ENCODE measurements at places on chromosomes 1 and 21.

DNA sequence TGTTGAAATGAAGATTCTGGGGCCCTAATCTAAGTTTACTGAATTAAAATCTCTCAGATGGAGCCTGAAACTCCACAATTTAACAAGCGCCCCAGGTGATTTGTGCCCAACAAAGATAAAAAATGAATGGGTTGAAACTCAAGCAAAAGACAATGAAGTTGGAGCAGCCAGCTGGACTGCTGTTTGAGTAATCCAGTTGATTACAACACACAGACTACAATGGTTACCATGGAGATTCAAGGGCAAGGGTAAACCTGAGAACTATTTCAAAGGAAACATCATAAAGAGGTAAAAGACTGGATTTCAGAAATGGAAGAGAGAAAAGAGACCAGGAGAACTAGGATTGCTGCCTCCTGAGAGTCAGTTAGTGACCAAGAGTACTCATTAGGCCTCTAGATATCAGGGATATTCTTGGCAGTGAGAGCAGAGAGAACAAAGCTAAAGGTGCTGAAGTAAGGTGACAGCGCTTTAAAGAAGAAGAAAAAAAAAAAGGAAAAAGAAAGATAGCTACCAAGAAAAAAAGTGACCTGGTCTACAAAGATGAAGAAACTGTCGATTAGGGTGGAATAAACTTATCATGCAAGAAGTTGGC, 44.5 kb downstream of the LRRC53 start:
- no peak for DNase-seq

GRCh38 chr1:185539277-185539943, 194.8 kb upstream of the HMCN1 start:
- DNase-seq, result no peak

- DNase-seq, result no peak
These were observed 13.2 kb downstream of the PLPP3 start for GRCh38 chr1:56566061-56566744.

DNA sequence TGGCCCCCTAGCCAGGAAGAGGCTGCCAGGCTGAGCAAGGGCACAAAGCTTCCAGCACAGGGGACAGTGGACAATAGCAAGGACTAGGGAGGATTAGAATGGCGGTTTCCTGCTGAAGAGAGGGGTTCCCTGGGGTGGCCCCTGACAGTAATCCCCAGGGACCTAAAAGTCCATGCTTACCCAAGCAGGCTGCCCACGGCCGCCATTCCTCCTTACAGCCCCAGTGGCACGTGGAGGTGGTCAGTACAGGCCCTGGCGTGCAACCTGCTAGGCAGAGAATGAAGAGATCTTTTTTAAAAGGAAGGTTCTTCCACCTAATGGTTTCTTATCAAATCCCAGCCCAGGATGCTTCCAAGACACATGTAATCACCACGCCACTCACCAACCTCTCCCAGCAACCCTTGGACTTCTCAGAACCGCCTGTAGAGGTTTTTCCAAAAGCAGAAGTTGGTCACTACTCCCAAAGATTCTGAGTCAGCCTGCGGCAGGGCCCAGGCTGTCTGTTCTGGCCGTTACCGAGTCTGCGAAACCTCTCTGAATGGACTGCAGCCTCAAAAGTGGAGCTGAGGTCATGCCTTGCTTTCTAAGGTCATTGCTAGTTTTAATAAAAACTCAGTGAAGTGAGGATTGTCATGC, 926 bp downstream of the MRPL55 start:
- no peak for DNase-seq

DNA sequence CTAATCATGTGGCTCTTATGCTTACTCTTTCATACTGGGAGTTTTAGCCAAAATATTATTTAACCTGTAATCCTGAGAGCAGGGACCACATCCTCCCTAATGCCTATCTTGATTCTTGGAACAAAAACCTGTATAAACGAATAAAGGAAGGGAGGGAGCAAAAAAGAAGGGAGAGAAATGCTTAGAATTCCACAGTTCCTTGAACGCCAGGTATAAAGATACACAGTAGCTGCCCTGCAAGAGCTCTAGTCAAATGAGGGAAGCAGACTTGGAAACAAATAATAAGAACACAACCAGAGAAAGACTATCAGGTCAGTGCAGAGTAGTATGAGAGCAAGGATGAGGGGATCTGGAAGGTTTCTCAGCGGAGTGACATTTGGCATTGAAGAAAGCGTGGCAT, 116.3 kb downstream of the SLC30A10 start:
- no peak for DNase-seq

DNA sequence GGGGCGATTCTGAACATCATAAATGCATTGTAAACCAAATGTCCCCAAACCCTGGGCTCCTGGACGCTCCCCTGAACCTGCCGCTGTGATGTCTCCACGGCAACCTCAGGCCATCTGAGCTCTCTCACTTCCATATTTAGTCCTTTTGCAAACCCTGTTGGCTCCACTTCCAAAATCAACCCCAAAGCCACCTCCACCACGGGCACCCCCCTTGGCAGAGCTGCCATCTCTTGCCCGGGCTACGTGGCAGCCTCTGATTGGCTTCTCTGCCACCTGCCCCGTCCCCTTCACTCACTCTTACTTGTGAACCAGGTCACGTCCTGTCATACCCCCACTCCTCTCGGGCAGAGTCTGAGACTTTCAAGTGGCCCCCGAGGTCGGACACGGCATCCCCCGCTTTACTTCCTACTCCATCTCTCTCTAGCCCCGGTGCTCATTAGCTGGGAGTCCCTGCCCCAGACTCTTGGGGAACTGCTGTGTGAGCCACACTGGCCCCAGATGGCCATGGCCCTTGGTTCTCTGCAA, 15.8 kb downstream of the PRXL2B start:
- DNase-seq, result no peak

DNA sequence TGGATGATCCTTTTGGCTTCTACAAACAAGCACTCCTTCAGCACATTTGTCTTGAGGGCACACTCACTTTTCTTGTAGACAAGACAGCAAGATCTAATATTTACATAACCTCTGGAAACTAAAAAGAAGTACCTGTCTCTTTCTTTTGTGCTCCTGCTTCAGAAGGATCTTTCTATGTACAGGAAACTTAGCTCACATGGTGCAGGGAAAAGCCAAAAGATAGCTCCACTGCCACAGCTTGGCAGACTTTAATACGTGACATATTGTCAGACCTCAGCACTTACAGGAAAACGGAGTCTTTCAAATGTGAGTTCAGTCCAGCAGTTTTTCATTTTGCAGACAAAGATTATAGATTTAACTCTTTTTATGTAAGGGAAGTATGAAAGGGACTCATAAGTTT, 225.5 kb upstream of the SAMSN1 start:
- DNase-seq, result no peak

- DNase-seq, result no peak
These were observed 42.6 kb upstream of the RALGPS2 start for GRCh38 chr1:178682429-178682828.

DNA sequence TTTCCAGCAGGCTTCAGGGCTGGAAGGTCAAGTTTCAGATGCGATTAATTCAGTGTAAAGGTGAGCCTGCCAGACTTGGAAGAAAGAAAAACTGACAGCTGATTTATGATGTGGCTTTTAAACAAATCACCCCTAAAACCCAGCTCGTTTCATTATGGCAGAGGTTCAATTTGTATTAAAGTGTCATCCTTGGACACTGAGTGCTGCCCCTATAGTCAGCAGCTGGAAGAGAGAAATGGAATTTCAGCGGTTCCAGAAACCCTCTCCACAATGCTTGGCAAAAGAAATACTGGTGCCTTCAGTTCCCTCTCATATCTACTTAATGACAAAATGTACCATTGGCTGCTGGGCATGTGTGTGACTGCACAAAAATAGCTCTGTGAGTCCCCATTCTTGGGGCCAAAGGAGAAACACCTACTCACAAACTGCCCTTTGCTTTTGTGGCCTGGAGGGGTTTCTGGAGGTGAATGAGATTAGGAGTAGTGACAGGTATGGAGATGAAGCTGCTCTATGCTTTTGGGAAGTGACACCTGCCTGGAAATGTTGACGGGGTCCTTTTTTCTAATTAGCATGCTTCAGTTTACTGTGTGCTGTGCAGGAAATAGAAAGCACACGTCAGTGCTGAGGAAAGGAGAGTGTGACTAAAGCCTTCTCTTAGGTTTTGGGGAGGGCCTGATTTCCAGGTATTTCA, 95.1 kb upstream of the TSPAN2 start:
- DNase-seq, result no peak

DNA sequence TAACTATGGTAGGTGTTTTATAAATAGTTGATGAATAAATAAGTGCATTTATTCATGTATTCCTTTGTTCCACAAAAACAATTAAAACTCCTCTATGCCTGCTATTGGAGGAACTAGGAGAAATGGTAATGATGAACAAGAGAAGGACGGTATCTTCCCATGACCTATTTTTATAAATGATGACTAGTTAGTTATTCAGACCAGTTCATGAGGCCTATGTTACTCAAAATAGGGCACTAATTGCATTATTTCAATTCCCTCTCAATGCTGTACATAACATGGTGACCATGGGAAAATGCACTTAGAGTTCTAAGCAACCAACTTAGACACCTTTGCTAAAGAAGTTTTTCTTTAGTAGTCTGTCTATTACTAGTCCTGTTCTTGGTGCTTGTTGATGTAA, 53.1 kb downstream of the XCL1 start:
- DNase-seq, result no peak

DNA sequence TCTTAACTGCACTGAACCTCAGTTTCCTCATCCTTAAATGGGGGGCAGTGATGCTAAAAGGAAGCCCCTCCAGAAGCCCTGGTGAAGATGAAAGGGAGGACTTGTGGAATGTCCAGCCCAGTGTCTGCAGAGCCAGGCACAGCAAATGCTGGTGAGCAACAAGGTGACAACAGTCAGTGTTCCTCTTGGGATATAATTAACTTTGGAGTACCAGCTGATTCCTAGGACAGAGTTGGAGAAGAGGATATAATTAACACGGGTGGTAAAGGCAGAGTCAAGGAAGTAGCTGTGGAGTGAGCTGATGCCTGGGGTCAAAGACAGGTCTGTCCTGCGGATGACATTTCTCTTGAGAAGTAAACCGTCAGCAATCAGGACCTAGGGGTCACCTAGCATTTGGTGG, 60.7 kb upstream of the MRPS6 start:
- no peak for DNase-seq

- DNase-seq, result no peak
These were observed 744 bp upstream of the IGSF3 start for GRCh38 chr1:116668277-116668676.

GRCh38 chr1:150053926-150054325, 13.7 kb upstream of the VPS45 start:
- DNase-seq, result no peak

DNA sequence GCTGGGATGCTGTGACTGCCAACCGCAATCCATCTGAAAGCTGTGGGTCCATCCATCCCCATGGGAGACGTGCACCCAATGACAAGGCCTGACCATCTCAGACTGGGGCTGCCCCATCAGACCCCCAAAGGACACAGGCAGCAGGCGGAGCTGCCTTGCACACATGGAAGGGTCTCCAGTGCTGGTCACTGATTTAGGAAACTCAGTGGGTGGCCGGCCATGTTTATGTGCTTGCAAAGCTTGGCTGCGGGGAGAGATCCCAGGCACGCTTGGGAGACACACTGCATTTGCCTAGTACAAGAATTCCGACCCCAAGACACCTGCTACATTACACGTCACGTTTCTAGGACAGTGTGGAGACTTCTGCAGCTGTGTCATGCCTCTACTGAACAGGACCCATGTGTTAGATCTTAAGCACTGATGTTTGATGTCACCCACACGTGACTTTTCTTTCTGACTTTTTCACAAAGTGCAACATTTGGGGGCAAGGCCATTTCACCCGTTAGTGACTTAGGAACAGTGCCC, 181.4 kb downstream of the CLIC6 start:
- DNase-seq, result no peak

DNA sequence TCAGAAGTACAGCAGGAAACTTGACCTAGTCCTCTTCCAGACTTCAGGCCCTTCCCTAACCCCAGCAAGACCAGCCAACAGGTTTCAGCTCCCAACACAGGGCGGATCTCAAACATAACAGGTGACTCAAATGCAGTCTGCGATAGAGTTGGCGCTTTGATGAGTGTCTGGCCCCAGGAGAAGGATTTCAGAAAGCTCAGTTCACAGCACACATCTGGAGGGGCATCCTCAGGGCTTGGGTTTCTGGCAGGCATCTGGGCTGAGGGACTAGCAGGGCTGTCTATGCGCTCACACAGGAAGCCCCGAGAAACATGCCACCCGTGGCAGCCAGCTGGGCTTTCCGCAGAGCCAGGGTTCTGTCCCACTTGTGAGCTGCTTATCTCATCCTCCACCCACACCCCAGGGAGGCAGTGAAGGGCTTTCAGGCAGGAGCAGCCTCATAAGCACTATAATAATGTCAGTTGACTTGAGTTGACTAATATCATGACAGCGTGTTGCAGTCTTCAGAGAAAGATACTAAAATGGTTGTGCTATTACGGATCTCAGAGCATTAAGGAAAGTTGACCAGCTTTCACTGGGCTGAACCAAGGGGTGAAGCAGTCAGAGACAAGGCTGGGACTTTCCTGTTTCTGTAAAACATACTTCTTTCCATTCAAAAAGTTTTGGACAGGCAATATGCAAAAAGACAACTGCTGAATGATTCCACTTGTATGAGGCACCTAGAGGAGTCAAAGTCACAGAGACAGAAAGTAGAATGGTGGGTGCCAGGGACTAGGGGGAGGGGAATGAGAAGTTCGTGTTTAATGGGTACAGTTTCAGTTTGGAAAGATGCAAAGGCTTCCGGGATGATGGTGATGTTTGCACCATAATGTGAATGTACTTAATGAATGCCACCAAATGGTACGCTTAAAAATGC, 233.0 kb upstream of the IRF2BP2 start:
- DNase-seq, result peak; percentile 51

DNA sequence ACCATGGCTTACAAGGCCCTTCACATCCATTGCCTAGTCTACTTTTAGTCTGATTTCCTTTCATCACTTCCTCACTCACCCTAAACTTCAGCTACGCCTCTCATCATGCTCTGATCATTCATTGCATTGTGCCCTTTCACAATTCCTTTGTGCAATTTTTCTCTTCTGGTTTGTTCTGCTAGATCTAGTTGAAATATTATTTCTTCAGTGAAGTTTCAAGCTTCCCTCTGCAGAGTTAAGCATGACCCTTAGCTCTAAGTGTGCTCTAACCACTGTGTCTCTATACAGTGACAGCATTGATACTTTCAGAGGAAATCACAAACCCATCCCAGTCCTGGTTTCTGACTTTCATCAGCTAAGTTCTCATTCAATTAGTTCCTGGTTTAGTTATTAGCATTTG, 166.1 kb downstream of the PLA2G4A start:
- DNase-seq, result no peak

DNA sequence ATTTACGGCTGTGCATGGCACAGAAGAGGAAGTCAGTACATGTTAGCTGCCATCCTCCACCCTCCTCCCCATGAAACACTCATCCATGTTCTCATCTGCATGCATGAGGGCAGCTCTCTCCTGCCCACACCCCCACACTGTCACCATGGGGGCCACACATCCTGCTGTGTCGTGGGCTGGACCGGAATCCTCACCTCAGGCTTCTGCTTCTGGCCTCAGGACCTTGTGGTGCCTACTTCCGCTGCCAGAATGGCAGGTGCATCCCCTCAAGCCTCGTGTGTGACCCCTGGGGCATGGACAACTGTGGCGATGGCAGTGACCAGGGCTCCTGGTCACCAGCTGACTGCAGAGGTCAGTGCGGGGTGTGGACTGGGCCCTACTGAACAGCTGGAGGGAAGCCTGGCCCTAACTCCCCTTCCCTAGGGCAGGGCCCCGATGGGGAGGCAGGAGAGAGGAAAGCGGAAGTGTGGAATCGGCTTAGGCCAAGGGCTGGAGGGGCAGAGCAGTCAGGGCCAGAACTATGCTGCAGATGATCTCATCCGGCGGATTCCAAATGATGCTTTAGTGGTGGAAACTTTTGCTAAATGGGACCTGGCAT, 3.8 kb downstream of the LDLRAD2 start:
- no peak for DNase-seq

GRCh38 chr1:227780101-227781044, 35.1 kb upstream of the PRSS38 start:
- DNase-seq, result no peak

- no peak for DNase-seq
These were observed 33.8 kb upstream of the IL20 start for GRCh38 chr1:206831650-206832049.

Measured in T-helper 22 cell (primary cell).